ENCODE measurements at places on chromosomes 5 and 9.

DNA sequence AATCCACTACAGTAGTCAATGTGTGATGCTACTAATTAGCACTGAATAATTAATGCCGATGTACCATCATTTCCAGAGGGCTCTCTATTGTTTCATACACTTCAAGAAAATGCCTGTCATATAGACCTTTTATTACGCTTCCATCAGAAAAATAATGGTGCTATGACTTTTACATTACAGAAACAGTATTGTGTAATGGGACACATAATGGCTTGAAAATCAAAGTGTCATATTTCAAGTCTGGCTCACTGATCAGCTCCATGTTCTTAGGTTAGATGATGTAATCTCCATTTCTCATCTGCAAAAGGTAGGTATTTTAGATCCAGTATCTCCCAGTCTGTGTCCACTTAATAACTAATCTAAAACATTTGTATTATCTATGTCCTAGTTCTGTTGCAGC, 990.6 kb upstream of the TYRP1 start:
- DNase-seq, result no peak

- DNase-seq, result no peak
Measured at GRCh38 chr5:75756981-75757380, 39.7 kb upstream of the POC5 start.

GRCh38 chr9:20397348-20397747, 225.0 kb downstream of the MLLT3 start:
- no peak for DNase-seq

- DNase-seq, result no peak
Measured at GRCh38 chr5:90813392-90813791, 254.8 kb downstream of the ADGRV1 start.

DNA sequence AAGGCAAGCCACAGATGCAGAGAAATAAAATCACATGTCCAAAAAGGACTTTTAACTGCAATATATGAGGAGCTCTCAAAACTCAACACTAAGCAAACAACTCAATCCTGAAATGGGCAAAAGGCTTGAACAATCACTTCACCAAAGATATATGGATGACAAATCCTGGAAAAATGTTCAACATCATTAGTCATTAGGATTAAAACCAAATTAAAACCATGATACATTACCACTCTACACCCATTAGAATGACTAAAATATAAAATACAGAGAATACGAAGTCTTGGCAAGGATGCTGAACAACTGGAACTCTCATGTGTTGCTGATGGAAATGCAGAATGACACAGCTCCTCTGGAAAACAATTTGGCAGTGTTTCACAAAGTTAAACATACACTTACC, 277.4 kb downstream of the TLE1 start:
- DNase-seq, result no peak

GRCh38 chr5:116084287-116084691, 536 bp upstream of the COMMD10 start:
- DNase-seq, result no peak

GRCh38 chr5:61828856-61829255, 477.1 kb upstream of the KIF2A start:
- no peak for DNase-seq

DNA sequence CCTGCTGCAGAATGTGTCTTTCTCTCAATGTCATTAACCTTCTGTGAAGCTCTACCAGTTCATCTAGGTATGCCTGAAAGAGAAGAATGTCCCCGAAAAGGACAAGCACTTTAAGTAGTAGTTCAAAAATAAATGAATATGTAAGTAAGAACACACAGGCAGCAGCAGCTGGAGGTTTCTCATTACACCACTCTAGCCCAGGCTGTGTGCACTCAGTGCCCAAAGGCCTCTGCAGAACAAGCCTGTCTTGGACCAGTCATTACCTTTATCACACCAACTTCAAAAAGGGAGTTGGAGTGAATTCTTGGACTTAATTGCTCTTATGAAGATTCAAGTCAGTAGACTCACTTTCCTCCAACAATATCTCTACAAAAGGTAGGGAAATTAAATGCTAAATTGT, 268.8 kb downstream of the MLLT3 start:
- no peak for DNase-seq

GRCh38 chr5:74037321-74037720, 411.3 kb downstream of the ARHGEF28 start:
- DNase-seq, result no peak

GRCh38 chr5:158611581-158611980, 488.1 kb downstream of the EBF1 start:
- DNase-seq, result no peak

DNA sequence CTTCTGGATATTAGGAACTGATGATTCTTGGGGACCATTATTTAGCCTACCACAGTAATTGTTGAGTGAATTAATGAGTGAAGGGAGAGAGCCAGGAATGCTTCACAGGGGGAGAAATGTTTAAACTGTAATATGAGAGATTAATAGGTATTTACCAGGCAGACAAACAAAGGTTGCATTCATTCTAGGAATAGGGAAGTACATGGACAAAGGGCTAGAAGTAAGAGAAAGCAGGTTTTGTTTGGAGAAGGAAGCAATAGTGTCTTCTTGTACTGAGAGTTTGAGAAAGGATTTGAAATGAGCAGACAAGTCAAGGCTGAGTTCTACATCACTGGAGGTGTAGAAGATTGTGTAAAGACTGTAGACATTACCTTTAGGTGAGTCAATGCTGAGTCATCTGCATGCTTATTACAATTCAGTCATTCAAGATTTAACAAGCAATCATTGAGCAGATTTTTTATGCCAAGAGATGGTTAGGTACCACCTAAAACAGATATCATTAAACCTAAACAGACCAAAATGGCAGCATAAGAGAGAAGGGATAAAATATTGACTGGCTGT, 8.0 kb downstream of the TAF1L start:
- DNase-seq, result no peak

- DNase-seq, result no peak
Measured at GRCh38 chr9:106970219-106970975, 107.4 kb downstream of the ZNF462 start.

- DNase-seq, result no peak
Measured at GRCh38 chr5:56734091-56734694, 81.2 kb upstream of the MAP3K1 start.

DNA sequence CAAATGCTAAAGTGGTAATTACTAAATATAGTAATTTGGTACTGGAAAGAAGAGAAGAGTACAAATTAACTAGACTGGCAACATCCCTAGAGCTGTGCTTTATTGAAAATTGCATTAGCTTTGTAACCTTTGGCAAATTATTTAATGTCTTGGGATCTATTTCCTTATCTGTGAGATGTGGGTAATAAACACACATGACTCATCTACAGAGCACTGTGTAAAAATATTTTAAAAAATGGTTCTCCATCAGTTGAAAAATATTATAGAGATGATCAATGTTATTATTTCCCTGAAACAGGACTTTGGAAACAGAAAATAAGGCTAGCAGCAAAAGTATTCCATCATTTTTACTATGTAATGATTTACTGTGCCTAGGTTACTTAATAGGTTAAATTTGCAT, 1698.8 kb upstream of the CDH9 start:
- DNase-seq, result no peak

DNA sequence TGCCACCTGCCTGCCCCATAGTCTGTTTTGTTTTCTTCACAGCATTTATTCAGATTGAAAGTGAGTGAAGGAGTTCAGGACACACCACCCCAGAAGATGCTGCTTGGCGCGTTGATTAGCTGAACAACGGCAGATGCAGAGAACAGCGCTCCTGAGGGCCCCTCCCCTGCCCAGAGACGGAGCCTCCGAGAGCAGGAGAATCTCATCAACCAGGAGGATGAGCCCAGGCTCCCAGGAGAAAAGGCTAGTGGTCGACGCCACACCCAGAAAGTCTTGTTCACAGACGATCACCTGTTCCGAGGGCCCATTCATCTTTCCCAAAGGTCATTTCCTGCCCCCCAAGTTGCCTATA, 180.4 kb upstream of the PPP1R26 start:
- DNase-seq, result no peak

DNA sequence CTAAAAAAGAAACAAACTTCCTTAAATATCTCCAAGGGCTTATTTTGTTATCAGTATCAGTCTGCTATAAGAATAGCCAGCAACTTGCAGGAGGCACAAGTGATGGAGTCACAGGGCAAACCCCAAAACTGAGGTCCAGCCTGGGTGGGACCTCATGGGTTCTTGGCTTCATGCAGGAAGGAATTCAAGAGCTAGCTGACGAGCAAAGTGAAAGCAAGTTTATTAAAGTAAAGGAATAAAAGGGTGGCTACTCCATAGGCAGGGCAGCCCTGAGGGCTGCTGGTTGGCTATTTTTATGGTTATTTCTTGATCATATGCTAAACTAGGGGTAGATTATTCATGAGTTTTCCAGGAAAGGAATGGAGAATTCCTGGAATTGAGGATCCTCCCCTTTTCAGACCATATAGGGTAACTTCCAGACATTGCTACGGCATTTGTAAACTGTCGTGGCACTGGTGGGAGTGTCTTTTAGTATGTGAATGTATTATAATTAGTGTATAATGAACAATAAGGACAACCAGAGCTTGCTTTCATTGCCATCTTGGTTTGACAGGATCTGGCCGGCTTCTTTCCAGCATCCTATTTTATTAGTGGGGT, 231.9 kb downstream of the ADAMTSL1 start:
- no peak for DNase-seq

DNA sequence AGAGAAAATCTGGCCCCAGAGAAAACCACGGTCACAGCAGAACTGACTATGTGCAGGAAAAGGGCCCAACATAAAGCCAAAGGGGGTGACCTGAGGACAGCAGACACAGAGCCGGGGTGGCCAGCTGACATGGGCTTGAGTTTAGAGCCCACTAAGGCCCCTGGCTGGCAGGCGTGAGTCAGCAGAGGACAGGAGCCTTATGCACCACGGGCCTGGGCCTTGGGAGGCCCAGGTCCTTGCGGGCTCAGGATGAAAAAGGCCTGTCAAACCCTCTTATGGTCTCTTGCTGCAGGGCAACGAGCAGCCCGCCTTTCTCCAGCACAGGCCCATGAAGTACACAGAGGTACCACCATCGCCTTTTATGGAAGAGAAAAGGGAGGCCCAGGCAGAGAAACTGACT, 19.7 kb downstream of the STK10 start:
- DNase-seq, result no peak

GRCh38 chr5:131289738-131290137, 25.9 kb downstream of the CDC42SE2 start:
- DNase-seq, result no peak

Measured in non-pigmented ciliary epithelial cell (primary cell).